Spinal cord (tissue), 10 donors: ENCODE measurements at places on chromosomes 2 and 18.

- no peak for DNase-seq
Measured at GRCh38 chr18:50127516-50128210, 67.3 kb downstream of the MYO5B start.

- DNase-seq = no peak
Measured at GRCh38 chr2:229104025-229104424, 167.1 kb downstream of the PID1 start.

DNA sequence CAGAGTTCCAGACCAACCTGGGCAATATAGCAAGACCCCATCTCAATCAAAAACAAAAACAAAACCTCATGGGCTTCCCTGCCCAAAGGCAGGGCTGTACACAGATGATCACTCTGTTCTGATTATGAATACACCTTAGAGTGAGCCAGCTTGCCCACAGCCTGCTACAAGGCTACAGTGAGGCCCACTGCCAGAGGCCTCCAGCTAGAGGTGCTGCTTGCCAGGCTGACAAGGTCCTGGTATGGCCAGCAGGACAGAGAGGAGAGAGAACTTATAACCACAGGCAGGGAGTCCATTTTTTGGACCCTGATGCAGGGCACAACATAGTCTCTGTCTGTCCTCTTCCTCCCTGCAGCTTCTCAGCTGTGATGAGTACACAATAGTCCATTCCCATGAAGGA, 41.5 kb downstream of the KANSL3 start:
- DNase-seq = no peak

GRCh38 chr18:40208958-40209357, 1746.1 kb upstream of the PIK3C3 start:
- DNase-seq = no peak

- DNase-seq = no peak
Measured at GRCh38 chr2:84882414-84882738, 1.5 kb upstream of the TRABD2A start.

GRCh38 chr2:143955401-143956065, 564.4 kb downstream of the ZEB2 start:
- DNase-seq = no peak

DNA sequence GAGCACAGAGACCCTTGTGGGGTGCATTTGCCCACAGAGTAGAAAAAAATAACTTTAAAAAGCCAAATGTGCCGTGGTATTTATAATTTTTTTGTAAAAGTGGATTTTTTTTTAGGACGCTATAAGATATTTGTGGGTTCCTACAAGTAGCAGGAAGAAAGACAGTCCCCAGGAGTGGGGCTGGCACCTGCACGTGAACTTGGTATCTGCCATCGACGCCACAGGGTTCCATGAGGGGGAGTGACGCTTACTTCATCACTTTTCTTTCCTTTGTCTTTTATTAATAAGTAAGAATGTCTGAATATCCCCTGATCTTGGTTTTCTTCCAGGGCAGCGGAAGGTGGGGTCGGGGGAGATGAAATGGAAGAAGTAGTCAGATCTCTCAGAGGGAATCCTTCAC, 207.0 kb downstream of the TWIST2 start:
- DNase-seq = no peak
